ENCODE measurements at places on chromosomes 11 and 22.

DNA sequence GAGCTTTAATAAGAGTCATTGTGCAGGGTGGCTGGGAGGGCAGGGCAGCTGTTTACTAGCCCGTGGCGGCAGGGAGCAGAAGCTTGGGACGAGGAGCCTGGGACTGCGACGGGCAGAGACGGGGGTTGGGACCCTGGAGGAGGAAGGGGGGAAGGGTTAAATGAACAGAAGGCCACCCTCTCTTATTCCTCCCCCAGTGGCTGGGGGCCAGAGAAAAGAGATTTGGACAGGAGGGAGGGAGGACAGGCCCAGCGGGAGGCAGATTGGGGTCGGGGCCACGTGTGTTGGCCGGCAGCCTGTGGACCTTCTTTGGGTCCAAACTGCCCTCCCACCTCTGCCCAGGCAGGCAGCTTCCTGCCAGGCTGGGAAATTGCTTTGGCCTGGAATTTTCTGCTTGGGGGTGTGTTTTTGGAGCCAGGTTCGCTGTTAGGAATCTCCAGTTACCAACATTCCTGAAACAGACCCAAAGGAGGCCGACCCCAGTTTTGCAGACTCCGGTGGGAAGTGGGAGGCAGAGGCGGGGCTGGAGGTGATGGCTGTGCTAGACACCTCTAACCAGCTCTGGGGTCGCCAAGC is 50.2 kb downstream of the APOL3 start:
- DNase-seq, result no peak

DNA sequence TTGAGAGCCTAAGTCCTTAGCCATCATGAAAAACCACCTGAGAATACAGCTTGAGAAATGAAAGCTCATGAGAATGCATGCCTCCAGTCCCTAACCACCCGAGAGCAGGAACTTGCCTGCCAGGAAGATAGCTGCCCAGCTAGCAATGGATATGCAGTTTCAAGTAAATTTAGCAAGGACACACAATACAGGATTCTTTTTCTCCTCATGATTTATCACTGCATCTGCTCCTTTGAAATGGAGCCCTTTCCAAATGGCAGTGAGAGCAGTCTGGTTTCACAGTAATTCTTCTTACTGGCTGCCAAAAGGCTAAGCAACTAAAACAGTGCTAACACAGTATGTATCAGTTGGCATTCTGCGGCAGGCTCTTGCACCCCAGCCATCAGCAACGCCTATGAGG is 109.9 kb downstream of the MICAL3 start:
- no peak for DNase-seq

DNA sequence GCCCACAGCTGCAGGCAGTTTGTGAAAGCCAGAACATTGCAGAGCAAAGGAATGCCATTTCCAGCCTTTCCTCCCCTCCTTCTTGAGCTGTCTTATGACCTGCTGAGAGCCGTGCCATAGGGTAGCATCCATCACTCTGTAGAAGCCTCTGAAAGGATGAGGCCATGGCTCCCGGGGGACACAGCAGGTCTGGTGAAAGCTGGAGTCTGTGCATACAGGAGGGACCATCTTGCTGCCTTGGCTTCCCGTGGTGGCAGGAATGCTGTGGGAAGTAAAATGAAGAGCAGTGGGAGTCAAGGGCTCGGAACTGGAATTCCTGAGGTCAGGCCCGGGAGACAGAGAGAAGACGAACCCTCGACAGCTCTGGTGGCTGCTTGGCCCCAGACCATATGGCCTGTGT is 30.9 kb downstream of the ANO1 start:
- DNase-seq, result no peak

DNA sequence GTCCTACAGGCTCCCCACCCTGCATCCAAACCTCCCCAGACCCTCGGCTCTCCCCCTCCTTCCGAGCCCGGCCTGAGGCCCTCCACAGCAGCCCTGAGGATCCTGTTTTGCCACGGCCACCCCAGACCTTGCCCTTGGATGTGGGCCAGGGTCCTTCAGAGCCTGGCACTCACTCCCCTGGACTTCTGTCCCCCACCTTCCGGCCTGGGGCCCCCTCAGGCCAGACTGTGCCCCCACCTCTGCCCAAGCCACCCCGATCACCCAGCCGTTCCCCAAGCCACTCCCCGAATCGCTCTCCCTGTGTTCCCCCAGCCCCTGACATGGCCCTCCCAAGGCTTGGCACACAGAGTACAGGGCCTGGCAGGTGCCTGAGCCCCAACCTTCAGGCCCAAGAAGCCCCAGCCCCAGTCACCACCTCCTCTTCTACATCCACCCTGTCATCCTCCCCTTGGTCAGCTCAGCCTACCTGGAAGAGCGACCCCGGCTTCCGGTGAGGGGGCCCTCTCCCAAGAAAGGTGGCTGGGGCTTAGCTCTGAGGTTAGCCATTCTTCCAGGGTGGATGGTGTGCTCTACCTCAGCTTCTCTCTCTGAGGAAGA is 2.9 kb downstream of the INPP5J start:
- no peak for DNase-seq

DNA sequence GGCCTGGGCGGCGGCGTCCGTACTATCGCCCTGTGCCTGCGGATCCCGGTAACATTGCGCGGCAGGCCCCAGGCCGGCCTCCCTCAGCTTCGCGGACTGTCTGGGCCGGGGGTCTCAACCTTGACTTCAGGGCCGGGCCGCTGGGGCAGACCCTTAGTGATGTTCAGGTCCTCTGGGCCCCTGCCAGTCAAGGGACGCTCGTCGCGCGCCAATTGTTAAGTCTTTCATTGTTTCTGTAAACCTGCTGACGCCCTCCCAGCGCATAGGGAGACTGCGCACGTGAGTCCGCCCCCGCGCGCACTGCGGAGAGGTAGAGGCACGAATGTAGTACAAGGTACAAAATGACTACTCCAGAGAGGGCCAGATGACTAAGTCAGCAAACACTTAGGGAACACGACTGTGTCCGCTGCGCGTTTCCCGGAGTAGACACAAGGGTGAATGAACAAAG is 451 bp upstream of the HDHD5 start:
- no peak for DNase-seq

DNA sequence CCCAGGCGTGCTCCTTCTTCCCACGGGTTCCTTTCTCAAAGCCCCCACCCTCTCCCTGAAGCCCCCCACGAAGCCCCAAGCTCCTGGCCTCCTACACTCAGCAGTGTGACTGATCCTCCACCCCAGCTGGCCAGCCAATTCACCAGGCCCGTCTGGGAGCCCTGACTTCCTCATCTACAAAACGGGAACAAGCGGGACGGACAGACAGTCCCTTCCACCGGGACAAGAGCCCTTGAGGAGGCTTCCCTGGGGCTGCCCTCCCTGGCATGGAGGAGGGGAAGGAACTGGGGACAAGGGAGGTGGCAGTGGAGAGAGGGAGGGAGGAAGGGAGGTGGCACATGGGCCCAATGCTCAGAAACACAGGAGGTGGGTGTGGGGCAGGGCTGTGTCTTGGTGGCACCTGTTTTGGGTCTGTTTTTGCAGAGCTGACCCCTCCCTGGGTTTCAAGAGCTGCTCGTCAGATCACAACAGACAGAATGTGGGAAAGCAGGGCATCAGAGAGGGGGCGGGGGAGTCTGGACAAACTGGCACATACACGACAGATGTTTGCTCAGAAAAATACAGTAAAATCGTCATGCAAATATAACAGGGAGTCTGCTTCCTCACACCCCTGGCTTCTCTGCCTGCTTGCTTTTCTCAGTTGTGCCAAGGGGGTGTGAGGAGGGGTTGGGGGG is 56.8 kb downstream of the ELFN2 start:
- DNase-seq, result no peak

- no peak for DNase-seq
Observed at GRCh38 chr11:64339754-64340408, at the start of gene CCDC88B. Gene CCDC88B (plus strand): TSS chr11:64340204. CDS start chr11:64340267, 63 bp downstream.

- DNase-seq, result no peak
Observed at GRCh38 chr22:22408731-22409696, 99.5 kb downstream of the ZNF280B start.

GRCh38 chr11:44444770-44445321 is 120.6 kb upstream of the CD82 start:
- no peak for DNase-seq
